ENCODE measurements at places on chromosomes 1 and 21.

DNA sequence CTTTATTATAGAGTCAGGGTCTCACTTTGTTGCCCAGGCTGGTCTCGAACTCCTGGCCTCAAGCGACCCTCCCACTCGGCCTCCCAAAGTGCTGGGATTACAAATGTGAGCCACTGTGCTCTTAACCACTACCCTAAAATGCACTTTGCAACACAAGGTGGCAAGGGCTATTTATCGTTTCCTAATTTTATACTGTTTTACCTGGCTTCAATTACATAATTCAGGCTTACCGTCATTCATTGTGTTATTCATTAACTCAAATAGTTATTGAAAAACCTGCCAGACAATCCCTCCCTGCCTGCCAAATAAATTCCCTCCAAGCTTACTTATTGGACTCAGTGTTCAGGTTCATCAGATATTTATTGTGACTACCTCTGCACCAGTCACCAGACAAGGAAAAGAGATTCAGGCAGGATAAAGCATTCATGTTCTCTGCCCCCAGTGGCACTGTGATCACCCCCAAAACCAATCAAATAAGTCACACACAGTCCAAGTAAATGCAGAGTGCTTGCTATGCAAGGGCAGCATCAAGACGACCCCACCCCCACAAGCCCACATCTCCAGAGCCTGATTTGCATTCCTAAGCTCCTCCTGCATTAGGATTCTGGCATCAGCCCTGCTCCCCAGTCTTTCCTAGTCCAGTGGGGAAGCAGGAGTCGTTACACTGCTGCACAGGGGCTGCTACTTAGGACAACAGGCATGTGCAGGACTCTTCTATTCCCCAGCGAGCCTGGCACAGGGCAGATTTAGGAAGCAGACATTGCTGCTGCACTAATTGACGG, 8.1 kb downstream of the PAQR7 start:
- no peak for DNase-seq

GRCh38 chr1:246708166-246708565, 16.0 kb upstream of the SCCPDH start:
- no peak for DNase-seq

DNA sequence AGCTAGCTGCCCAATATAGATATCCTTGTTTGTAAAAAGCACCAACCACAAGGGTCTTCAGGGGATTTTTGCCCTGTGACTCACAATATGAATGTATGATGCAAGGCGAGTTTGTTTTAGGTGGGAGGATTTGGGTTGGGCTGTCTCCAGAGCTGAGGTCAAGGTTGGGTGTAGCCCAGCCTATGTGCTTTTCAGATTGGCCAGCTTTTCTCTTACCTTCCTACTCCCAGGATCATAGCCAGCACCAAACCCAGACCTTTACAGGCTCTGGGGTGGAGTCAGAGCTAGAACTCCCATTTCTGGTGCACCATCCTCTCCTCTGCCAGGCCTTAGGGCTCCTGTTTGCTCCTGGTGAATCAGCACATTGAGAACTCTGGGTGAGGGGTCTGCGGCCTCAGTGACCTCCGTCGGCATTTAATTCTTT, 55.6 kb upstream of the GCLM start:
- DNase-seq: no peak

DNA sequence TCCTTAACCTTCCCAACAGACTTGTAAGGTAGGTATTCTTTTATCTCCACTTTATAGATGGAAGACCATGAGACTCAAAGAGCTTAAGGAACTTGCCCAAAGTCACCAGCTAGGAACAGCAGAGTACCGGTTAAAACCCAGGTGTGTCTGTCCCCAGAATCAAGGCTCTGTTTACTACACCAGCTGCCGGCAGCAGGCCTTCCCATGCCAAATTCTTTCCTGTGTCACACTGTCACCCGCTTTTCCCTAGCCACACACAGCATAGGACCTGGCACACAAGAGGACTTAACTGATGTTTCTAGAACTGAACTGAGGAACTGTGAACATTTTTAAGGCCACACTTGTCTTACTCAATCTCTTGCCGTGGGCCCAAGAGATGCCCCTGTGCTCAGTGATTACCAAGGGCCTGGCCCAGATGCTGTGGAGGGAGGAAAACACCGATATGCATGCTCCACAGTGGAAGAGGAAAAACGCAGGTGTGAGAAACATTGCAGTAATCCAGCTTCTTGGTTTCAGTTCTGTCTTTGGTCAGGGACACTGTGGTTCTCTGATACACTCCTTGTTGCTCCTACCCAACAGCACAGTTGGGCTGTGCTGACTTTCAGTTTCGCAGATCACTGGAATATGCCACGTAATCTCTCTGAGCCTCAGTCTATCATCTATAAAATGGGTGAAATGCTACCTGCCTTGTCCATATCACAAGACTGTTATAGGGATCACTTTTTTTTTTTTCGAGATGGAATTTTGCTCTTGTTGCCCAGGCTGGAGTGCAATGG, 13.9 kb upstream of the LY9 start:
- DNase-seq: no peak

DNA sequence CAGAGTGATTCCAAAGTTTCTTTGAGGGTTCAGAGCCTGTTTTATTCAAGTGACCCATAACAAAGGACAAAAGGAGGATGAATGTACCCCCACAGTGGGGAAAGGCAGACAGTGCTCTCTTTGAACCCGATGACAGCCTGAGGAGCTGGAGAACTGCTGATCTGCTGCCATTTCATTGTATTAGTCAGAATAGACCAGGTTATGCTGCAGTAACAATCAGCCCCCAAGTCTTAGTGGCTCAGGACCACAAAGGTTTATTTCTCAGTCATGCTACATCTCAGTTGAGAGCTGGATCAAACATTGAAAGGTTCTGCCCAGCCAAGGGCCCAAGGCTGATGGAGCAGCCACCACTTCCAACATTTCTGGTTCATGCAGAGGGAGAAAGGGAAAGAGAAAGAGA, 88.9 kb downstream of the HUNK start:
- DNase-seq: no peak

- DNase-seq: no peak
Measured at GRCh38 chr1:219312967-219313366, 139.3 kb downstream of the LYPLAL1 start.

- no peak for DNase-seq
Measured at GRCh38 chr1:114150016-114150415, 3.7 kb downstream of the SYT6 start.

DNA sequence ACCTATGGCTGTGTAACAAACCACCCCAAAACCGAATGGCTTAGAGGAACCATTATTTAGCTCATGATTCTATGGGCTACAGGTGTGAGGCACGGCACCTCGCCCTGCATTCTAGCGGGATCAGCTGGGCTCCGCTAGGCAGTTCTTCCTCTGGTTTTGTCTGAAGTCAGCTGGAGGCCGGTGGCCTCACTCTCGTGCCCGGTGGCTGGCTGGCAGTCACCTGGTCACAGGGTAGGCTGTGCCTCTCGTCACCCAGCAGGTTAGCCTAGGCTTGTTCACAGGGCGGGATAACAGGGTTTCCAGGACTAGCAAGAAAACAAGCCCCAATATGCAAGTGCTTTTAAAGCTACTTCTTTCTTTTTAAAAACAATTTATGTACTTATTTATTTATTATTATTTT, 16.3 kb upstream of the AGPAT3 start:
- no peak for DNase-seq

GRCh38 chr21:15441992-15442391, 287.8 kb upstream of the USP25 start:
- DNase-seq: no peak

- DNase-seq: no peak
Measured at GRCh38 chr1:101205457-101205856, 31.4 kb upstream of the S1PR1 start.

DNA sequence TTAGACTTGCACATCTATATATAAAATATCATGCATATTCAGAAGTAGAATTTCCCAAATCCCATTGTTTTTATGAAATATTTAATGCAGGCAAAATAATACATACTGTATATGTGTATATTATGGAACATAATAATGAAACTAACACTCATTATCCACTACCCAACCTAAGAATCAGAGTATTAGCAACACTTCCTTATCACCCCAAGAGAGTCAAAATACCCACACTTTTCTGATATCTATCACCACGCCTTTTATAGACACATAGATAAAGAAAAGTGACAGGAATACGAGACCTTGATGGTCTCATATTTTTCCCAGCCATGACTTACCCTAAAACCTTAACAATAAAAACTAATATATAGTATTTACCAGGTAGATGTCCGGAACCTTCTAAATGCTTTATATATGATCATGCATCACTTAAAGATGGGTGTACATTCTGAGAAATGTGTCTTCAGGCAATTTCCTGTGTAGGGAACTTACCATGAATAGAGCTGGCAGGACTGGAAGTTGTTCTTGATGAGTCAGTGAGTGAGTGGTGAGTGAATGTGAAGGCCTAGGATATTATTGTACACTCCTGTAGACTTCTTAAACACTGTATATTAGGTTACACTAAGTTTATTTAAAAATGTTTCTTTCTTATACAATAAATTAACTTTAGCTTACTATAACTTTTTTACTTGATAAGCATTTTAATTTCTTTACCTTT, 45.5 kb downstream of the TNFSF4 start:
- no peak for DNase-seq

- no peak for DNase-seq
Measured at GRCh38 chr1:36524359-36525062, 41.8 kb upstream of the CSF3R start.

- no peak for DNase-seq
Measured at GRCh38 chr1:6256645-6257044, 4.3 kb downstream of the GPR153 start.

All from NCI-H1092 treated with DMSO at 0.1 percent for 48 hours (cell line).